ENCODE measurements at places on chromosomes 6 and 20. TPM values are rescaled to one million over a fixed set of nuclear protein-coding genes. Genes with fewer than 3 reads are reported as not detected.

The ETV7 gene
- 0.15 TPM for total RNA-seq

The IRF4 gene
- 0.32 TPM for total RNA-seq

The GPR6 gene
- total RNA-seq, result not detected

The EDN1 gene
- total RNA-seq, result 2.7 TPM

The HLA-DRA gene
- 109 TPM for total RNA-seq

The VGLL2 gene
- total RNA-seq, result not detected

The SPAG4 gene
- total RNA-seq, result 3.1 TPM

The C6orf52 gene
- total RNA-seq, result not detected

The KIF13A gene
- 59.5 TPM for total RNA-seq

The ATAT1 gene
- 1.7 TPM for total RNA-seq

The HLA-F gene
- total RNA-seq, result 32.3 TPM

The MBOAT1 gene
- total RNA-seq, result 5.0 TPM

The RIMS1 gene
- total RNA-seq, result 1.2 TPM

The CDH26 gene
- 1.6 TPM for total RNA-seq

The POU5F1 gene
- total RNA-seq, result 0.67 TPM

The SLC32A1 gene
- not detected for total RNA-seq

The SLC22A7 gene
- total RNA-seq, result not detected

The FAM209A gene
- total RNA-seq, result not detected

The HLA-DMB gene
- 10.6 TPM for total RNA-seq

The CTCFL gene
- not detected for total RNA-seq

The RAET1L gene
- not detected for total RNA-seq

The PDE7B gene
- total RNA-seq, result 24.5 TPM

The BAG2 gene
- 14.8 TPM for total RNA-seq

The ZNF334 gene
- total RNA-seq, result 0.52 TPM

The F13A1 gene
- 100 TPM for total RNA-seq

The RSPH4A gene
- 0.17 TPM for total RNA-seq

The CUTA gene
- 120 TPM for total RNA-seq

All from left ventricle myocardium superior (tissue), 1 donor.